ENCODE measurements at places on chromosomes 3 and 15.

GRCh38 chr3:55369141-55369847 lies 117.8 kb downstream of the WNT5A start:
- DNase-seq, result no peak

GRCh38 chr3:76715426-76715825 lies 324.5 kb upstream of the ROBO2 start:
- no peak for DNase-seq

GRCh38 chr3:14373753-14374376 lies 28.5 kb upstream of the SLC6A6 start:
- no peak for DNase-seq

DNA sequence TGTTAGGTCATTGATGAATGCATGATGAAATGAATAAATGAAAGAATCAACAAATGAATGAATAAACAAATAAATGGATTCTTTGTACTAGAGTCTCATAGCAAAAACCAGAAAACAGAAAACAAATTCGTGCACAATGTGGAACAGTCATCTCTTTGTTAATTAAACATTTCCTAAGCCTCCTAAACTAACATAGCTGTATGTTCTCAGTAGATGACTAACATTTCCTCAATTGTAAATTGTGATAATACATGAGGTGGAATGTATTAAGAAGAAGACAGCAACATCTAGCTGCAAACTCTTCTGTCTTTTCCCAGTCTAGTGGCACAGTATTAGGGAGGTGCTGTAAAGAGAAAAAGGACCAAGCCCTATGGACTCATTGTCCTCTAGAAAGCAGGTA lies 1021.0 kb downstream of the MCTP2 start:
- no peak for DNase-seq

- DNase-seq, result no peak
Observed at GRCh38 chr3:144894576-144894975, 923.0 kb downstream of the DIPK2A start.

GRCh38 chr15:90315278-90315982 lies 36.7 kb upstream of the ZNF774 start:
- peak; percentile 62 for DNase-seq

DNA sequence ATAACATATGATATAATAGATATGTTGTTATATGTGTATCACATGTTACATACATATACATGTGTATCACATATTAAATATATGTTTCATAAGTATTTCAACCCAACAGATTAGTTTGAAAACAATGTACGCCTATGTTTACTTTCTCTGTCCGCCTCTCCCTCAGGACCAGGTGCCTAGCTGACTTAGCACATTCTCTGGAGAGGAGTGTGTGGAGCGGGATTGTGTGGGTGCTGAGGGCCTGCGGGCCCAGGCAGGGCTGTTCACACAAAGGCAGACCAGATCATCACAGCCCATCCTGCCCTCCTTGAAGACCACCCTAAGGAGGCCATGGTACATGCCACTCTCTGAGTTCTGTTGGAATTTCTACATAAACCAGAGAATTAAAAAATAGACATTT lies 81.0 kb downstream of the PLXNA1 start:
- no peak for DNase-seq

- DNase-seq, result no peak
Observed at GRCh38 chr3:4865714-4866113, 113.5 kb upstream of the BHLHE40 start.

DNA sequence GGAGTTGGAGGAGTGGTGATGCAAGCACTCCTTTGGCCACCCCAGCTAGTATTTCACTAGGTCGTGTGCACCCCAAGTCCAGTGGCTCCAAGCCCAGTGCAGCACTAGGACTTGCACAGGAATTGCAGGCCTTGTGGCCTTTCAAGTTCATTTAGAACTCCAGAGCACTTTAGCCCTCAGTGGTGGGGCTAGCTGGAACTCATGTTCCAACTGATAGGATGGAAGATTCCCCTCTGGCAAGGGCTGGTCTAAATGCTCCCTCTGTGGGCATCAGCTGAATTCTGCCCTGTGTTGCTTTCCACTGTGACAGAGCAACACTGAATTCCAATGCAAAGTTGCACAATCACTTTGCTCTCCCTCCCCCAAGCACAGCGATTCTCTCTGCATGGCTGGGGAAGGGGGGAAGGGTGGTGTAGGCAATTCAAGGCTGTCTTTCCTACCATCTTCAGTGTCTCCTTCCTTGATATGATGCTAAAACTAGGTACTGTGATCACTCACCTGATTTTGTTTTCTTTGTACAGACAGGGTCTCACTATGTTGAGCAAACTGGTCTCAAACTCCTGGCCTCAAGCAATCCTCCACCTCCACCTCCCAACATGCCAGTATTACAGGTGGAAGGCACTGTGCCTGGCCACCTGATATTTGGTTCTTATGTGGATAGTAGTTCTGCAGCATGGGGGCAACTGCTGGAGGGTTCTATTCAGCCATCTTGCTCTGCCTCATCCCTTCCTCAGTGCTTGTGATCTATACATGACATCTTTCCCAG lies 10.3 kb downstream of the USF3 start:
- no peak for DNase-seq

DNA sequence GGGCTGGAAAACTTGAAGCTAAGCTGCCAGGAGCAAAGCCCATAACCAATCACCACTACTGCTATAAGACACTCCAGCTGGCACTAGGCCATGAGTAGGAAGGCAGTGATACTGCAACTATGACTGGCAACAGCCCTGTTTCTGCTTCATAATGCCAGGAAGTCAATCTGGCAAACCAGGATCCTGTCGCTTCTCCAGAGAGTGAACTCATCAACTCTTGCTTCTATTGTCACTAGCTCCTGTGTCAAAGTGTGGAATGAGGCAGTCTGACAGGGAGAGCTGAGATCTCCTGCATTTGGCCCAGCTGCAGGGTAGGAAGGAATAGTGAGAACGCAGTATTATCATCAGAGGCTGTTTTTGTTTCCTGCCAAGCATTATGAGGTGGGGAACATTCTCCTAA lies 105.3 kb downstream of the CTNNB1 start:
- no peak for DNase-seq

DNA sequence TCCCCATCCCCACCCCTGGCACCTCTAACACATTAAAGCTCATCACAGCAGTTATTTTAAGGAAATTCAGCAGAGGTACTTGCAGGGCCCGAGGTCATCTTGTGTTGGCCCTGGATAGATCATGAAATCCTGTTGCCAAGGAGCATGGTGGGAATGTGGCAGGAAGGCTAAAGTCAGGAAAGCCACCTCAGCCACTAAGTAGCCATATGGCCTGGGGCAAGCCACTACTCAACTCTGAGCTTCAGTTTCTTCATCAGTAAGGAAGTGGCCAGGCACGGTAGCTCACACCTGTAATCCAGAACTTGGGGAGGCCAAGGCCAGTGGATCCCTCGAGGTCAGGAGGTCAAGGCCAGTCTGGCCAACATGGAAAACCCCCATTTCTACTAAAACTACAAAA lies 55.9 kb downstream of the LIPC start:
- no peak for DNase-seq

GRCh38 chr15:79371591-79371990 lies 60.5 kb upstream of the MINAR1 start:
- DNase-seq, result no peak

DNA sequence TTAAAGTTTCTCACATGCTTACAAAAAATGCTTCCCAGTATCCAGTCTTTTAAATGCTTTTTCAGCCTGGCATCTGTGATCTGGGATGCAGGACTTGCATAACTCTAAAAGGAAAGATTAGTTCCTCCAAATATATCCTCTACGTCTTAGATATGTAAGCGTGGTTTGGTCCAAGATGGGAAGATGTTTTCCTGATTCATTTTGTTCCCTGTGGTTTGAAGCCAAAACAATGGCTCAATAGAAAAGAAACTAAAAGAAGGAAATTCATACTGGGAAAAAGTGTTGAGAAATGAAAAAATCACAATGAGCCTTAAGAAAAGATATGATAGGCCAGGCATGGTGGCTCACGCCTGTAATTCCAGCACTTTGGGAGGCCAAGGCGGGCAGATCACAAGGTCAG lies 1002.8 kb downstream of the NAALADL2 start:
- no peak for DNase-seq

- peak; percentile 98 for DNase-seq
Observed at GRCh38 chr15:86916671-86917360, 837.1 kb downstream of the AGBL1 start.

GRCh38 chr3:66200786-66201185 lies 20.0 kb upstream of the SLC25A26 start:
- peak; percentile 39 for DNase-seq

DNA sequence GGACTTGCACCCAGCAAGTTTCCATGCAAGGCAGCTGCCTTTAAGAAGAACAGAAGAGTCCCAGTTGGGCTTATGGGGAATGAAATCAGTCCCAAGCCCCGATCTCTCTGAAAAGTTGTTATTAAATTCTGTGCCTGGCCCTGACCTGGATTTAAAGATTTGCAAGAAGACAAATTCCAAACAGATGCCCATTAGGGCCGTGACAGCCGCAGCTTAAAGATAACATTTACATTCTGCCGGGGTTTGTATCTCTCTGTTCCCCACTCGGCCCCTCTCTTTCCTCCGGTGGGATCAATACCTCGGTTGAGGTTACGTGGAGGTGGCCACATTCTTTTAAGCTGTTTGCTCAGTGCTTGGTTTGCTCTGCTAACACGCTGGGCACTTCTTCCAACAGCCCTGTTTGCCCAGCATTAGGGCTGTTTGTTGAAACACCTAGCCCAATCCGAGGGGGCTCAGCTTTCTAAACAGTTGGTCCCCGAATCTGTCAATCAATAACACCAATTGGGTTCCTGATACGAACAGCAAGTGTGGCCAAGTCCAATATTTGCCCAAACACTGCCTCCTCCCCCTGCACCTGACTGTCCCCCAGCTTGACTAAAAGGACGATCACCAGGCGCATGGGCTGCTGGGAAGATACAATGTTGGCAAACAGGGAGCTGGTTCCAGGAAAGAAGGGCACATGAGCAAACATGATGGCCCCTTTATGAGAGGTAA lies 108.6 kb downstream of the RPLP1 start:
- DNase-seq, result no peak

- DNase-seq, result no peak
Observed at GRCh38 chr3:147793841-147794240, 384.7 kb downstream of the ZIC1 start.

- no peak for DNase-seq
Observed at GRCh38 chr3:108428586-108428985, 81.8 kb downstream of the MYH15 start.

DNA sequence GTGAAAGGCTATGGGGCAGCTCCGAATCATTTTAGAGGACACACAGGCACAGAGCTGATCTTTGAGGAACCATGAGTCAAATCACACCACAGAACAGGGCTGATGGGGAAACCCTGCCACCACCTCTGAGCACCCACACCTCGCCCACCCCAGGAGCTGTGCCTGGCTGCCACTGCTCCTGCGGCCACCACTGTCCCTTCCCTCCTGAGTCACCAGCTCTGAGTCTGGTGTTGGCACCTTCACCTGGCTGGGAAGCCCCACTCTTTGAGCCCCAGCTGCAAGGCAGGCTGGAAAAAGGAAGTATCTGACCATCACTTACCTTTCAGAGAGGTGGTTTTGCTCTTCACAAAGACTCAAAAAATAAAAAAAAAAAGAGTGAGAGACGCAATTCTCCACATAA lies 63.6 kb upstream of the MEF2A start:
- no peak for DNase-seq

GRCh38 chr3:135802171-135802570 lies 163.4 kb upstream of the PPP2R3A start:
- no peak for DNase-seq

GRCh38 chr15:53295574-53295973 lies 463.9 kb downstream of the WDR72 start:
- no peak for DNase-seq

GRCh38 chr3:105950881-105951600 lies 82.2 kb upstream of the CBLB start:
- no peak for DNase-seq

DNA sequence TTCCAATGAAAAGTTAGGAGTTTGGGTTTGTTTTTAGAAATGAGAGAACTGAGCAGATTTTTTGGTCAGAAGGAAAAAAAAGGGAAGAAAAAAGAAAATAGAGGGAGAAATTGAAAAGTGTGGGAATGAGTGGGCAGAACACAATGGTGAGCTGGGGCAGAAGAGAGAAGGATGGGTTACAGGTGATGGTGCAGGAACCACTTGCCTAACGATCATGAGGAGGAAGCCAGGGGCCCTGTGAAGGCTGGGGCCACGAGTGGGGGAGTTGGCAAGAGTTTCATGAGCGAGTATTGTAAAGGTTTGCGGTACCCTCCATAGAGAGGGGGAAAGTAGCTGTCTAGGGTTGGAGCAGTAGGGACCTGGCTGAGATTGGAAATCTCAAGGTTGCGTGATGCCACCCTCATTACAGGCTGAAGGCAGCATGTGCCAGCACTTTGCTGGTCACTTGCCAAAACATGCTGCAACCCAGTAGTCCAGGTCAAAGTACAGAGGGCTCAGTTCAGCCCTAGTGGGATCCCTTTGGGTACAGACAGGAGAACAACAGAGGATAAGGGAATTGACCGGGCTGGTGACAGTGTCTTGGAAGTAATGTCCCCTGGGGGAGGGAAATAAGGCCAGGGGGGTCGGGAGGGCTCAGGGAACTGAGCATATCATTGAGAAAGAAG lies 6.6 kb downstream of the IVD start:
- DNase-seq, result no peak

GRCh38 chr3:42052132-42052483 lies 39.0 kb upstream of the TRAK1 start:
- no peak for DNase-seq

GRCh38 chr3:183038757-183039156 lies 58.4 kb upstream of the DCUN1D1 start:
- DNase-seq, result no peak

DNA sequence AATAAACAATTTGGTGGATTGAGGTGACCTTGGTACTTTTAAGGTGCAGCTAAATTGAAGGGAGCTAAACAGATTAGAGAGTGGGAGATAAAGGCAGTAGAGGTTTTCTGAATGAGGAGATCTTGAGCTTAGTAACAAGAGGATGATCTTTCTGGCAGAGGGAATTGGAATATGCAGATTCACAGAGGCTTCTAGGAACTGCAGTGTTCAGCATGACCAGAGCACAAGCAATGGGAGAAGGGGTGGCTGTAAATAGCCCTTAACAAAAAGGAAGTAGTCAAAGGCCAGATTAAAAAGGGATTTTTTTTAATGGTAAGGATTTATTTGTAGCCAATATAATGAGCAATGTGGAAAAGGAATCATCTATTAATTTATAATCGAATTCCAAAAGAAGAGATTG lies 5.7 kb upstream of the BNIP2 start:
- no peak for DNase-seq

GRCh38 chr3:171354049-171354705 lies 106.0 kb downstream of the TNIK start:
- no peak for DNase-seq

DNA sequence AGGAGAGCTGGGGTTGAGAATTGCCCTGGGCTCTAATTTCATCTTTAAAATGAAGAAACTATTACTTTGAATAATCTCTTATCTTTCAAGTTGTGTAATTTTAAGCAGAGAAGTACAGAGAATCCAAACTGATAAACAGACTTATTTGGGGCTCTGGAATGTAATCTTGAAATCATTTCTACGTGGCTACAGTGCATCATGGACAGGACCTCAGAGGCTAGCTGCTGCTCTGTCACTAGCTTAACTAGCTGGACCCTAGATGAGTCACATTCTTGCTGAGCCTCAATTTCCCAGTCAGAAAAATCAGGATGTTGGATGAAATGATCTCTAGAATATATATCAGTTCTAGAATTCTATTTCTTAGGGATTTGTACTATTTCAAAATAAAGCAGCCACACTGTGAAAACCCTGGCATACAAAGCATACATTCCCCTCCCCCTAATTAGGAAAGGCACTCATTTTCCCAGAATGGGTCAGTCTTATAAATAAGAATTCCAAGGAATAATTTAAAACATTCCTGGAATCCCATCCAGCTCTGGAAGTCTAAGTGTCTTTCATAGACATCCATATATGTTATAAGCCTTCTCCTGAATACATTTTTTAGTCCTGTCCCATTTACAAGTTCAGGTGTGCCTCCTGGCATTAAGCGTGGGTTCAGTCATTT lies 47.2 kb downstream of the RASGRP1 start:
- no peak for DNase-seq
